ENCODE measurements at places on chromosomes 7 and 10.

DNA sequence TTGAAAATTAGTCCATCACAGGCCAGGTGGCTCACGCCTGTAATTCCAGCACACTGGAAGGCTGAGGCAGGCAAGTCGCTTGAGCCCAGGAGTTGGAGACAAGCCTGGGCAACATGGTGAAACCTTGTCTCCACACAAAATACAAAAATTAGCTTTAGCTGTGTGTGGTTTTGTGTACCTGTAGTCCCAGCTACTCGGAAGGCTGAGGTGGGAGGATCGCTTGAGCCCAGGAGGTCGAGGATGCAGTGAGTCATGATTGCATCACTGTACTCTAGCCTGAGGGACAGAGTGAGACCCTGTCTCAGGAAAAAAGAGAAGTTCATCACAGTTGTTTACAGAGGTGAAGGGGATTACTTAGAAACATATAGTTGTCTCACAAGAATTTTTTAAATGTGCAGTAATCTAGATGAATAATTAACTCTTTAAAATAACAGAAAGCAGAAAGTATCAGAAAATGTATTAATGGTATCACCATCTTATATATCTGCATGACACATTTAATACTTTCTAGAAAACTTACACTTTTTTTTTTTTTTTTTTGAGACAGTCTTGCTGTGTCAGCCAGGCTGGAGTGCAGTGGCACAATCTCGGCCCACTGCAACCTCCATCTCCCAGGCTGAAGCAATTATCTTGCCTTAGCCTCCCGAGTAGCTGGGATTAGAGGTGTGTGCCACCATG, 8.9 kb downstream of the LCOR start:
- DNase-seq = no peak

DNA sequence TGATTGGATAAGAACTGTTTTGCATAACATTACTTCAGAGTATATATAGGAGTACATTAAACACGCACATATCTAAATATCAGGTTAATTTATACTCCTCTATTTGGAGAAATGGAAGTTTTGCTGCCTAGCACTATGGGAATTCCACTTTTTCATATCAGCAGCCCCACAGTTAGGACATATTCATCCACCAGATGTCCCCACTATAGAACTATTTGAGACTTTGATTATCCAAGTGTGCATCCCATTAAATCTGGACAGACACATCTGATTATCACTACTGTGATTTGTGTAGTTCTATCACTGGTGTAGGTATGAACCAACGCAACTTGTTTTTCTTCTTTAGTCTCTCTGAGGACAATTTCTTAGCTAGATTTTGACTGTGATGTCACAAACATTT, 345.7 kb downstream of the THSD7A start:
- DNase-seq = no peak

DNA sequence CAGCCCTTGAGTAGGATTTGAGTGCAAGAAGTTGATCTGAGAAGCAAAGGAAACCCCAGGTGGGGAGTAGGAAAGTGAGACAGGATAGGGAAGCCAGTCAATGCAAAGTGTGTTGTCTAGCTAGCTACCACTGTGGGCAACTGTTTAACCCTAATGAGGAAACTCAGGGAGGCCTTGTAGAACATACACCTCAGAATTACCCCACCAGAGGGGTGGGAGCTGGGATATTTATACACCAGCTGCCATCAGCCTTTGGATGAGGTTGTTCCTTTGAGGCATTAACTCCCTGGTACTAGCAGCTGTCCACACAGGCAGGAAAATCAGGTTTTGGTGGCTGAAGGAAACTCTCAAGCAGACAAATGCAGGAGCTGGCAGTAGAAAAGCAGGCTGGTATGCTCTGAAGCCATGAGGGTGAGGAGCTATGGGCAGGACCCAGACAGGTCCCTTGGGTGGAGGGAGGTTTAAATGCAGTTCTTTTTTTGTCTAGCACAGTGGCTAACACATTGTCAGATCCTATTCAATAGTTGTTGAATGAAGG, 60.1 kb upstream of the ARID5B start:
- DNase-seq = no peak

DNA sequence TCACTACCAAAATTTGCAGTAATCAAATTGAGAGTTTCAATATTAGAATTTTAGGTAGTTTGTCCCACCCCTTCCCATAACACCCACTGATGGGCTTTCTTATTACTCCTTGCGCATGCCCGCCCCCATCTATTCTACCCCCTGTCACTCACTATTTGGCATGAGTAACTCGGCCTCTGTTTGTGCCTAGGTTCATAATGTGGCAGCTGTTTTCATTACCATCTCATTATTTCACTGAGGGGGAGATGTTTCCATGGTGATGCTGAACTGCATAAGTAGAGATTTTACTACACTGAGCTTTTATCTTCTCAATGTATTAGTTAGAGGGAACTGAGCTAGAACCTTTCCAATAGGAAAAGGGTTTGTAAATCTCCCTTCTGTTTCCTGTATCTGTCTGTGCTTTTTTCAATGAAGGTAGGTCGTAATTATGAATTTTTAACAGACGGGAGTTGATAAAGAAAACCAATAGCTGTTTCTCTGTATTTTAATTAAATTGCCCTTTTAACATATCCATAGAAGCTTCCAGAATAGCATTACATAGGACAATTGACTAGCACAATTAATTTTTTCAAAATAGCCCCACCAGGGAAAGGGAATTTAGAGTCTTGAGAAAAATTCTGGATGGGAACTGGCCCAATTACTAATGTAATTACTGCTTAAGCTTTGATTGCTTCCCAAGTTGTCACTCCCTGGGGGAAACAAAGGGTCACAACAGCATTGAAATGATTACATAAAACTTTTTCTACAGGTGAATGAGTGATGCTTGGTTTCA, 33.4 kb downstream of the PRPS1L1 start:
- DNase-seq = no peak

DNA sequence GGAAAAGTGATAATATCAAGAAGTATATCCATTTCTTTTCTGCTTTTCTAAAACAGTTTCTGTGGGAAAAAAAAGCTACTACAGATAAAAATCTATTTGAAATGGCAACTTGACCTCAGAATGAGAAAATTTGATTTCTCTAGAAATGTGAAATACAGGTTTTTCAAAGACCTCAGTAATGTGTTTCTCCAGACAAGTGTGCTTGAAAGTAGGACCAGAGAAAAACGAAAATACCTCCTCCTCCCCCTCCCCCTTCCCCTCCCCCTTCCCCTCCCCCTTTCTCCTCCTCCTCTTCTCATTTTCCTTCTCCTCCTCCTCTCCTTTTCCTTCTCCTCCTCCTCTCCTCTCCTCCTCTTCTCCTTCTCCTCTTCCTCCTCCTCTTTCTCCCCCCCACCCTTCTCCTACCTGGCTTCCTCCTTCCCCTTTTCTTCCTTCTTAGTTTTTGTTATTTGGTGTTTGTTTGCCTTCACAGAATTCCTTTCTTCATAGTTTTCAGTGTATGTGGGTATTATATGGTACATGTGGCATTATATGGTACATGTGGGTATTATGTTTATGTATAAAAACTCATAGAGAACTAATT, 179.4 kb downstream of the CDK14 start:
- DNase-seq = no peak

- no peak for DNase-seq
These were observed 3.9 kb upstream of the IQUB start for GRCh38 chr7:123538189-123538714.

DNA sequence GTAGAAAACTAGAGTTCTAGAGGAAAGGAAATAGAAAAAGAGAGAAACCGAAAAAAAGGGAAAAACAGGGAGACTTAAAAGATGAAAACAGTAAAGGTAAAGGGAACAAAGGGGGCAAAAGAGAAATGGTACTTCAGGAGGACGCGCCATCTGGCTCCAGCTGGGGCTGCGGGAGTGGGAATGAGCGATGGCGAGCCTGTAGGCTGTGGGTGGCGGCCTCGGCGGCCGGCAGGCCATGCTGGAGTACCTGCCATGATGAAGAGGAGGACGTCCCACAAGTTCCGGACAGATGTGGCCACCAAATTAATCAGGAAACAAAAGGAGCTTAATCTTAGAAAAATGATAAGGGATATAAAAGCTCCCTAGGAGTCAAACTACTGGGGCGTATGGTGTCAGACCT, 21.7 kb upstream of the PHYH start:
- peak; percentile 50 for DNase-seq

- DNase-seq = no peak
These were observed 23.4 kb upstream of the TMEM229A start for GRCh38 chr7:124056234-124056633.

DNA sequence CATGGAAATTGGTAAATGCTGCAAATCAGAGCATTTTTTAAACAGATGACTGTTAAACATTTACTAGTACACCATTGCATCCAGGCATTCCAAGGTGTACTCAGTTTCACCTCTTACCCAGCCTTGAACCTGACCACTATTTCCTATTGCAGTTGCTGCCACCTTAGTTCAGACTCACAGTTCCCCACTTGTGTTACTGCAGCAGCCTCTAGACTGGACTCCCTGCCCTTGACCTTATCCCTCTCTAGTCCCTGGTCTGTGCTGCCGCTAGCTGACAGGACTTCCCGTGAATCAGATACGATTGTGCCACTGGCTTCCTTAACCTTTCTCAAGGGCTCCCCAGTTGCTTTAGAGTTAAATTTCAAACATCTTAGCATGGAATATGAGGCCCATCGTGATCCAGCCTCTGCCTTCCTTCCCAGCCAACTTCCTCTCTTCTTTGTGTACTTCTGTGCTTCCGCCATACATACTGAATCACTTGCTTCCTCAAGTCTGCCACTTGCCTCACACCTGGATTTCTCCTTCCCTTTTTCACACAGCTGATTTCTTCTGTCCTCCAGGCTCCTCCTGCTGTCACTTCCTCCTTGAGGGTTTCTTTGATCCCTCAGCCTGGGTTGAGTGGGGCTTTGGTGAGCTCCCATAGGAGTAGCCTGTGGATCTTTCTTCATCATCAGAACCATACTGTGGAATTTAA, 118.7 kb upstream of the GJD4 start:
- DNase-seq = no peak

DNA sequence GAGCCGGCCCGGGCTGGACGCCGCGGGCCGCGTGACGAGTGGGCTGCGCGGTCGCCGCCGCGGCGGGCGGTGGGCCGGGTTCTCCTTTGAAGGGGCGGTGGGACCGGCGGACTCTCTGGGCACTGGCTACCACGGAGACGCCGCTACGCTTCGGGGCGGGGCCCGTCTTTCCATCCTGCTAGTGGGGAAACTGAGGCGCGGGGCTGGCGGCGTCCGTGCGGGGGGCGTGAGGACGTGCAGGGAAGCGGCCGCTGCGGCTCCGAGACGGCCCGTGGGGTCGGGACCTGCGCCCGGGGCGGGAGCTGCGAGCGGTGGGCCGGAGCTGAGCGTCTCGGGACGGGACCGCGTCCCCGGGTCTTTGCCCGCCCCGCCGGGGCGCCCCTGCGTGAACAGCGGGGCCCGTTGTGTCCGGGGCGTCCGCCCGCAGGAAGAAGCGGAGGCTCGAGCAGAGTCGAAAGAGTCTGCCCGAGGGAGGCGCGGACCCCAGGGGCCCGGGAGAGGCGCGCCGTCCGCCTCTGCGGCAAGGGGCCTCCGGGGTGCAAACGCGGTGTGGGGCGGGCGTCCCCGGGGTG, 548 bp upstream of the BNIP3 start:
- DNase-seq = no peak

DNA sequence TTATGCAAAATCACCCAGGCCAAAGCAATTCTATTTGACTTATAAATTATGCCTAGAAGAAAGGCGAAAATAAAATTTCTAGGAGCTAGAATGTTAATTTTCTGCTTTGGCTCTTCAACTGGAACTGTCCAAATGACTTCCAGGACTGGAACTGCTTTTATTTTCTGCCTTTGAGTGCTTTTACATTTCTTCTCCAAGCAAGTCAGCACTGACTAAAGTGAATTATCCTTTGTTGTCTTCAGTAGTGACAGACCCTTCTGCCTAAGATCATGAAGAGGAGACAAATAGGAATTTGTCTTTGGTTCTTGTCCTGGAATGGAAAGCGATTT, 255.9 kb downstream of the DNAJB9 start:
- DNase-seq = no peak

DNA sequence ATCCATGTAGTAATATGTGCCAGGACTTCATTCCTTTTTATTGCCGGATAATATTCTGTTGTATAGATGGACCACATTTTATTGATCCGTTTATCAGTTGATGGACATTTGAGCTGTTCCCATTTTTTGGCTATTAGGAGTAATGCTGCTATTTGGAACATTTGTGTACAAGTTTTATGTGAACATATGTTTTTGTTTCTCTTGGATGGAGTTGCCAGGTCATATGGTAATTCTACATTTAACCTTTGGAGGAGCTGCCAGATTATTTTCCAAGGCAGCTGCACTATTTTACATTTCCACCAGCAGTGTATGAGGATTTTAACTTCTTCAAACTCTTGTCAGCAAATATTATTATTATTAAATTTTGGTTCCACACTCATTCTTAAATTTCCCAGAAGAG, 59.2 kb downstream of the C10orf90 start:
- no peak for DNase-seq

GRCh38 chr7:82745117-82745516, 301.5 kb upstream of the CACNA2D1 start:
- no peak for DNase-seq

- DNase-seq = no peak
These were observed 895 bp downstream of the VSTM2A start for GRCh38 chr7:54543051-54543488.

GRCh38 chr10:75733135-75733890, 301.9 kb downstream of the LRMDA start:
- no peak for DNase-seq

Data from lower leg skin (tissue), 4 donors.